ENCODE measurements at places on chromosomes 11 and 22.

DNA sequence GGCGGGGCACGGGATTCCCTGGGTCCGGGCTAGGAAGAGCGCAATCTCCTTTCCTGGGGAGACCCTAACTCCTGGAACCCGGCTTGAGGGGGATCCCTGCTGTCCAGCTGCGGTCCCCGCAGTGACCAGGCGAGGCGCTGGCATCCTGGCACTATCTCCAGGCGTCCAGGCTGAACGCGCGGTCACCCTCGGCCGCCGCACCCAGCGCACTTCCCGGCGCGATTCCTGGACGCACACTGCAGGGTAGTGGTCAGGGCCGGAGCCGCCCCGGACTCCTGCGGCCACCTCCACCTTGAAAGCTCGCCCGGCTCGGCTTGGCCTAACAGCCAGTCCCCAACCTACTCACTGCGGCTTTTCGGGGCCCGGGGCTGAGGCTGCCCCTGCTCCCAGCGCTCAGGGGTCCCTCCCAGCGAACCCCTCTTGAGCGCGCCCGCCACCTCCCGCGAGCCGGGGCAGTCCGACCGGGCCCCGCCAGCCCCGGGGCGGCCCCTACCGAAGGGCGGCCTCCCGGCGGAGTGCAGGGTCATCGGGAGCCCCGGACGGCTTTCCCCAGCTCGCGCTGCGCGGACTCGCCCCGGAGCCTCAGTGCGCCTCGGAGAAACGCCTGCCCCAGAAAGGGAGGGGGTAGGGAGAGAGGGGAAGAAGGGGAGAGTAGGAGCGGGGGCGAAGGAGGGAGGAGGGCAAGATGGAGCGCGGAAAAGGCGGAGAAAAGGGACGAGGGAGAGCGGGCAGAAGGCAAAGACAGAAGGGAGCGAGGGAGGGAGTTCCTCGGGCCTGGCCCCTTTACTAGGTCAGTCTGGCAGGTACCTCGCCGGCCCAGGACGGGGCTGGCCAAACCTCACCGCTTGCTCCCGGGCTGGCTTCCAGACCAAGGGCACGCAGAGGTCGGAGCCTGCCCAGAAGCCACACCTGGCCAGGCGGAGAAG is 1.0 kb downstream of the POU2AF3 start:
- no peak for DNase-seq

DNA sequence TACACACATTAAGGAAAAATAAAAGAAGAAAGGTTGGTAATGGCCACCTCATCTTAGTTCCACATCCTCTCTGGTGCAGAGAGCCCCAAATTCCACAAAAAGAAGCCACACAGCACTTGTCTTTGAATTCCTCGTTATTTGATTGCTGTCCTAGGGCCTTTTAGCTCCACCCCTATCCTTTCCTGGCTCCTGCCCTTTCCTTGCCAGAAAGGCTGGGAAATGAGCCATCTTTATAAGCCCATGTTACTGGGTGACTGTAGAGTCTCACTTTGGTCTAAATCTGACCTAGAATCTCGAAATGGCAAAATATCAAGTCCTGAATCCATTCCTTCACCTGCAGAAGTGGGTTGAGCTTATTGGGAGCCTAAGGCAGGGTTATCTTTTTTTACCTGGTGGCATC is 4.3 kb upstream of the TMEM132A start:
- no peak for DNase-seq

- no peak for DNase-seq
Observed at GRCh38 chr11:8841899-8842298, 69.1 kb upstream of the AKIP1 start.

DNA sequence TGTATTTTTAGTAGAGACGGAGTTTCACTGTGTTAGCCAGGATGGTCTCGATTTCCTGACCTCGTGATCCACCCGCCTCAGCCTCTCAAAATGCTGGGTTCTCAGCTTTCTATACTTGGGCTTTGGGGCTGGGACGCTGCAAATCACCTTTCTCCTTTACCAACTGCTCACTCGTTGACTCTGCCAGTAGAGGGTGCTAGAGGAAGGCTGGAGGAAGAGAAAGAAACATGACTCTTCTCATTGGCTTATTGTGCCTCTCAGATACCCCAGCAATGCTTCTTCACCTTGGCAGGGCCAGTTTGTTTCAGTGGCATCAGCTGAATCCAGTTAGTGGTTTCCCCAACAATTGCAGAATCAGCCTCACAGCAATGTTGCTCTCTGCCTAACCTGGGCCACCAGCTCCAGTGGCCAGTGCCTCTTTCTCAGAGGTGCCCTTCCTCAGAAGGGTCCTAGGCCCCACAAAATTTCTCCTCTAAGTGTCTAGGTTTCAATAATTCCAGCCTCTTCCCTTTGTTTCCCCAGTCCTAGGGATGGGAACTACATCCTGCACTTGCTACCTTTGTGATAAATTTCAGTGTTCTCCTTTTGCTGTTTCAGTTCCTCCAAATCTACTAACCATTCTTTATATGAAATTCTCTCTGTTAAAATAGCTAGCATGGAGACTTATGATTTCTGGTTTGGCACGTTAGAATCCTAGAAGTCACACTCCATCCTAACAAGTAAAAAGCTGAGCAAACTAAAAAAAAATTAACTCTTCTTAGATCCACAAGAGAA is 71.5 kb upstream of the VSTM5 start:
- no peak for DNase-seq

DNA sequence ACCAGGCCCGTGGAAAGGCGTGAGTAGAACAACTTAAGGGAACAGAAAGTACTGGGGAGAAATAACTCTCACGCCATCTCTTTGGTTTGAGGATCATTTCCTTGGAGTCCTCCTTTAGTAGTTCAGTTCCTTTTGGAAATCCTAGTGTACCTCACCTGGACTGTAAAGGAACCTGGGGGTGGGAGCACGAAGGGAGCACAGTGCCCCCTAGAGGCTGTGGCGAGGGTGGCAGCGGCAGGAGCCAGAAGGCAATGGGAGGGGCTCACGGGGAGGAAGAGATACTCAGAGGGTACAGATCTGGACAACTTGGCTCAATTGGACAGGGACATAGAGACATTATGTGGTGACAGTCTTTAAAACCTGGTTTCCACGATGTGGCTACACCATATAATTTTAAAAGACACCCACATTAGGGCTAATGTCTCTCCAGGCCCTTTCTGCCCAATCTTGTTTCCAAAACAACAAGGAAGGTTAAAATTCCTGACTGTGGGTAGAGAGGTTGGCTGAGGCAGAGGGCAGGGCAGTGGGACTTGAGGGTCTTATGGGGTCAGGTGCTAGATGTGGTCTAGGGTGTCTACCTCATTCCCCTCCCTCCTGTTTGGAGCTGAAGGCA is 87.0 kb downstream of the CSNK2A3 start:
- no peak for DNase-seq

DNA sequence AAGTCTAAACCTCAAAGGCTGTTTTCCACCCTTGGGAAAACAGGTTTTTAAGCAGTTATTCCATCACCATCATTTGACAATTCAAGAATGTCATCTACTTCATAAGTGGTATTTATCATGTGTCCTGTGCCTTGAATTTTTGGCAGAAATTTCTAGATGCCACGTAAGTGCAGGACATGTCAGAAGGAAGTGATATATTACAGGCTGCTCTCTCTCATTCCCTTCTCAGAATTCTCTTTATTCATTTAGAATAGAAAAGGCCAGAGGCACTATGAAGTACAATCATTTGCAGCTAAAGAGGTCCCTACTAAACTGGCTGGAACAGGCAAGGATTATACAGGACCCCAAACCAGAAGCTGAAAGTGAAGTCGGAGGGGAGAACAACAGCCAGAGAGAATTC is 11.9 kb downstream of the RBFOX2 start:
- DNase-seq: no peak

GRCh38 chr11:84757711-84758110 is 869.4 kb downstream of the DLG2 start:
- no peak for DNase-seq

DNA sequence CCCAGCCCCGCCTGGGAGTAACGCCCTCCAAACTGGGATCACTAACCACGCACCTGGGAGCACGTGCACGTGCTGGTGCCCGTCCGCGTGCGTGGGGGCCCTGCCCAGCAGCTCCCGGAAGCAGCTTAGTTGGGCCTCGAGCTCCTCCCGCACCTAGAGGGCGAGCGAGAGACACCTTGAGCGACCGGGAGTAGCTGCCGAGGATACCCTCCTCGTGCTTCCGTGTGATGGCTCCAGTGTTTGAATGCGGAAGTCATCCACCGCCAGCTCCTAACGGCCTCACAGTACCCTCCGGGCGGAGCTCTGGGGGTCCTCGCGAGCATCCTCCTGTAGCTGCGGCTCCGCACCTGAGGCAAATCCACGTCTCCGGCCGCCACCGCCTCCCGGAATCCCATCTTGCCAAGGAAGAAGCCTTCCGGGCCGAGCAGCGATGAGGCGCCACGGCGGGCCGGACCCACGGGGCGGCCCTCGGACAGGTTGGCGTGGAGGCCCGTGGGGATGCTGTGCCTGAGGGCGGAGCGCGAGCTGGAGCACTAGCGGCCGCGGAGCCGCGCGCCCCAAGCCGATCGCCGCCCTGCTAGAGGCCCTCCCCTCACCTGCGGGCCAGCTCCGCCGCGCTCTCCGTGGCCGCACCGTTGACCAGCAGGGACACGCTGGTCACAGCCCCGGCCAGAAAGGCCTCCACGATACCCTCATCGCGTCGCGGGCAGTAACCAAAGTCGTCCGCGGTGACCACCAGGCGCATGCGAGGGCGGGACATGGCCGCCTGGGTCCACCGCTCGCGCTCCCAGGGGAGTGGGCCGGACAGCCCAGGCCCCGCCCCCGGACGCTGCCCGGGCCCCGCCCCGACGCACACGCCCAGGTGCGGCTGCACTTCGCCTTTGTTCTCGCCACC is at the start of gene YDJC:
YDJC (minus strand) TSS at position 768 of the 895 bp plus-strand sequence; CDS start at position 760, 8 bp downstream.
- peak; percentile 93 for DNase-seq

Measured in CD4-positive, alpha-beta T cell treated with Interleukin-15 for 1 hour (primary cell).